ENCODE measurements at places on chromosomes 4 and X.

- DNase-seq = no peak
Measured at GRCh38 chrX:49212861-49213260, 12.9 kb upstream of the SYP start.

DNA sequence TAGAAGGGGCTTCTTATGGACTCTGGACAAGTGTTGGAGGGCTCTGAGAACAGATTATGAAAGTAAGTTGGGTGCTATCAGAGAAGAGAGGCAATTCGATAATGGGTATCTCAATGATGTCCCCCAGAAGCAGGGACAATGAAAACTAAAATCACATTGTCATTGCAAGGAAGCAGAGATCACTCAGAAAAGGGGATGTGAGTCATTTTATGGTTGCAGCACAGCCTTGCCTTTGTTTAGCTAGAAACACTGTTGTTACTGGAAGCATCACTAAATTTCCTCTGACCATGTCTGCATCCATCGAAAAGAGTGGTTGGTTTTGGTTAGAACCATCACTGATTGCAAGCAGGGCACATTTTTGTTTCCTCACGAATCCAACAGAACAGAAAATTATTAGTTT lies 246.8 kb upstream of the NWD2 start:
- no peak for DNase-seq

- DNase-seq = no peak
Measured at GRCh38 chrX:136523770-136524169, 8.2 kb upstream of the VGLL1 start.

- DNase-seq = no peak
Measured at GRCh38 chr4:113411496-113411938, 350.0 kb downstream of the CAMK2D start.

- peak; percentile 4 for DNase-seq
Measured at GRCh38 chrX:11100281-11101035, 10.7 kb upstream of the HCCS start.

DNA sequence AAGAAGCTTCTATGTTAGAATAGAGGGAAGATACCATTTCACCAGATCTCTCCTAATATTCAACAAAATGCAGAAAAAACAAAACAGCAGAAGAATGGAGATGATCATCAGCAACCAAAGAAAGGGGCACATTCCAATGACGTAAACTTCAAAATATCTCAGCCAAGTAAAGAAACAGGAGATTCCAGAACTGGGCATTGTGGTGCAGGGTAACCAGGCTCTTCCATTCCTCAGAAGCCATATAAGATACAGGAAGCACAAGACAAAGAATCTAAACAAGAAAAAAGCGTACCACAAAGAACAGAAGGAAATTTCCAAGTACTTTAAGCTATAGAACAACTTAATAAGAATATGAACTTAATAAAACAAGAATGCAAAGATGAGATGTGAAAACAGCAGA lies 6.9 kb upstream of the ARMCX4 start:
- DNase-seq = no peak

- DNase-seq = no peak
Measured at GRCh38 chrX:41164449-41164848, 79.2 kb downstream of the USP9X start.

Data from Jurkat, Clone E6-1 (cell line).